ENCODE measurements at places on chromosomes 2 and 18.
A peak's percentile ranks its signal among the peaks of the same experiment; 100 is the strongest.

DNA sequence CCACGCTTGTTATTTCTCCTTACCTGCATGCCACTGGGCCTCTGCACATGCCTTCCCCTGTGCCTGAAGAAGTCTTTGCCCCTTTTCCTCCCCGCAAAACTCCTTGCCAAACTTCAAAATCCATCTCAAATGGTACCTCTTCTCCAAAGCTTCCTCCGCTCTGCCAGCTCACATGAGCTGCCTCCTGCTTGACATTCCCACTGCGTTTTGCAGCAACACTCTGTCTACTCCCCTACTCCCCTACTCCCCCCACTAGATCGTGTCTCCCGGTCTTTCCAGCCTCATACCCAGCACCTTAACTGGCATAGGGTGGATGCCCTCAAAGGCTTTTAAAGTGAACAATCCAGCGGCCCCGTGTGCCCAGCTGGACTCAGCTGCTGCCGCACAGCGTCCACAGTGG, 65.8 kb downstream of the TNS1 start:
- DNase-seq: no peak

- no peak for DNase-seq
Measured at GRCh38 chr18:79509536-79509930, 113.8 kb downstream of the NFATC1 start.

DNA sequence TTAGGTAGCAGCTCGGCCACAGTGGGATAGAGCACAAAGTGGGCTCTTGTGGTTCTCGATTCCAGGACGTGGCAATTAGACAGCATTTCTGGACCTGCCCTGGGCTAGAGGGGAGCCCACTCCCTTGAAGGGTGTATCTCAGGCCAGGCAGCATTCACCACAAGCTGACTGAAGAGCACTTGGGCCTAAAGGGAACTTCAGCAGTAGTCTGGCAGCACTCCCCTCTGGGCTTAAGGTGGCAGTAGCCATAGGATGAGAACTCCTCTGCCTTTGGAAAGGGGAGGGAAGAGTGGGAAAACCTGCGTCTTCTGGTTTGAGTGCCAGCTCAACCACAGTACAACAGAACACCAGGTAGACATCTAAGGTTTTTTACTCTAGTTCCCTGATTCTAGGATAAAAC, 28.1 kb upstream of the EML6 start:
- DNase-seq: no peak

GRCh38 chr2:24652265-24653182, 140.7 kb downstream of the PTRHD1 start:
- DNase-seq: no peak

- peak; percentile 18 for DNase-seq
Measured at GRCh38 chr2:37230581-37230980, 815 bp downstream of the CEBPZ start.

DNA sequence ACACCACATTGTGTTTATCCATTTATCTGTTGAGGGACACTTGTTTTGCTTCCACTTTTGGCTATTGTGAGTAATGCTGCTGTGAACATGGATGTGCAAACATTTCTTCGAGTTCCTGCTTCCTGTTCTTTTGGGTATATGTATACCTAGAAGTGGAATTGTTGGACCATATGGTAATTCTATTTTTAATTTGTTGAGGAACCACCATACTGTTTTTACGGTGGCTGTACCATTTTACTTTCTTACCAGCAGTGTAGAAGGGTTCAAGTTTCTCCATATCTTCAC, 23.1 kb downstream of the ANXA4 start:
- no peak for DNase-seq

GRCh38 chr2:120287183-120288015, 34.7 kb downstream of the RALB start:
- peak; percentile 80 for DNase-seq

GRCh38 chr18:11885278-11885947, 22.7 kb downstream of the MPPE1 start:
- no peak for DNase-seq

- no peak for DNase-seq
Measured at GRCh38 chr2:23597687-23598086, 212.7 kb downstream of the KLHL29 start.

DNA sequence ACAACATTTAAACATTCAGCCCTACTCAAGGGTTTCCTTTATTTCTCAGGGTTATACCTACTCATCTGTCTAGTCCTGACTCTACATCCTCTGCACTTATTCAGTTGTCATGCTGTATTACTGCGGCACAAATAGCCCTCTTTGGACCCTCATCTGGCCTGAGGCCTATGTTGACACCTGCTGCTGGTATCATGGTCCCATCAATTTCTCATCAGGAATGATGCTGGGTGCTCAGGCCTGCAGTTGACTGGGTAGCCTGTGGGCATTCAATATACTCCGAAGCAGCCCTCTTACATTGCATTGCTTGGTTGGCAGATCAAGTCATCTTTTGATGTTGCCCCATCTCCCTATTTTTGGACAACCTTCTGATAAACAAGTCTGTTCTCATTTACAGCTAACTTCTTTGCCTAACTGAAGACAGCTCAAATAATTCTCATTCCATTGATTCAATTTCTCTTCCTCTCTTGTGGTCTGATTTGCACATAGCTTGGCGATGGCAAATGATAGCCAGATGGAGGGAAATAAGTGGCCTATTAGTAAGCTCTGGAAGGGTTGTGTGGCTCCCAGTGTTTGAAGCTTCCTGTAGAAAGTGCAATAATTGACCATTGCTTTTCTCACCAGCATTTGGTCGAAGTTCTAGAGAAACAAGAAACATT, 19.1 kb upstream of the MC4R start:
- DNase-seq: no peak

DNA sequence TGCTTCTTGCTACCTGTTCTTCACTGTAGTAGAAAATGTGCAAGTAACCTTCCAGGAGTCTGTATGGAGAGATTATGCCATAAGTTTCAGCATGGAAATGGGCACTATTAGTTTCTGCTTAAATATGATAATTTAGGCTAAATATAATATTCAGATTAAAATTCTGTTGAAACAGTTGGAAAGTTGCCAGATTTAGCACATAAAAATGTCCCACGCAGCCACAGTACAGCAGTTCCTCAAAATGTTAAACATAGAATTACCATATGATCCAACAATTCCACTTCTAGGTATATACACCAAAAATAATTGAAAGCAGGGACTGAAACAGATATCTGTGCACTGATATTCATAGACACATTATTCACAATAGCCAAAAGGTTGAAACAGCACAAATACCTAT, 121.2 kb downstream of the NRP2 start:
- DNase-seq: no peak

- no peak for DNase-seq
Measured at GRCh38 chr2:202911203-202911511, 316 bp downstream of the WDR12 start.

- no peak for DNase-seq
Measured at GRCh38 chr2:40274270-40274669, 177.6 kb downstream of the SLC8A1 start.

All from RWPE1 (cell line).